Parietal lobe (tissue), 2 donors: ENCODE measurements at places on chromosomes 4 and X. TPM values are rescaled to one million over a fixed set of nuclear protein-coding genes. Genes with fewer than 3 reads are reported as not detected.

The RAI2 gene
- total RNA-seq: 5.6 TPM

The GPR143 gene
- total RNA-seq: 1.3 TPM

The PRRG1 gene
- total RNA-seq: 5.0 TPM

The HTN1 gene
- total RNA-seq: not detected

The FRMD7 gene
- not detected for total RNA-seq

The CXorf66 gene
- total RNA-seq: not detected

The XK gene
- total RNA-seq: 2.2 TPM

The APBB2 gene
- 97.3 TPM for total RNA-seq

The TLR2 gene
- total RNA-seq: 0.63 TPM

The RAB9B gene
- 42.9 TPM for total RNA-seq

The C4orf51 gene
- total RNA-seq: not detected

The KLHL4 gene
- total RNA-seq: 36.3 TPM

The GAGE2A gene
- total RNA-seq: not detected

The VEGFD gene
- total RNA-seq: not detected

The C4orf50 gene
- 28.2 TPM for total RNA-seq

The IL9R gene
- total RNA-seq: not detected

The PPARGC1A gene
- 8.5 TPM for total RNA-seq

The HPRT1 gene
- total RNA-seq: 21.3 TPM

The TMSB15C gene
- total RNA-seq: 56.3 TPM

The RAB39B gene
- 27.2 TPM for total RNA-seq
